ENCODE measurements at places on chromosomes 7 and 10.
A peak's percentile ranks its signal among the peaks of the same experiment; 100 is the strongest.

GRCh38 chr7:99615989-99616358, 772 bp upstream of the ZSCAN25 start:
- DNase-seq = no peak

GRCh38 chr10:34773636-34774630, 41.2 kb downstream of the PARD3 start:
- DNase-seq = no peak

DNA sequence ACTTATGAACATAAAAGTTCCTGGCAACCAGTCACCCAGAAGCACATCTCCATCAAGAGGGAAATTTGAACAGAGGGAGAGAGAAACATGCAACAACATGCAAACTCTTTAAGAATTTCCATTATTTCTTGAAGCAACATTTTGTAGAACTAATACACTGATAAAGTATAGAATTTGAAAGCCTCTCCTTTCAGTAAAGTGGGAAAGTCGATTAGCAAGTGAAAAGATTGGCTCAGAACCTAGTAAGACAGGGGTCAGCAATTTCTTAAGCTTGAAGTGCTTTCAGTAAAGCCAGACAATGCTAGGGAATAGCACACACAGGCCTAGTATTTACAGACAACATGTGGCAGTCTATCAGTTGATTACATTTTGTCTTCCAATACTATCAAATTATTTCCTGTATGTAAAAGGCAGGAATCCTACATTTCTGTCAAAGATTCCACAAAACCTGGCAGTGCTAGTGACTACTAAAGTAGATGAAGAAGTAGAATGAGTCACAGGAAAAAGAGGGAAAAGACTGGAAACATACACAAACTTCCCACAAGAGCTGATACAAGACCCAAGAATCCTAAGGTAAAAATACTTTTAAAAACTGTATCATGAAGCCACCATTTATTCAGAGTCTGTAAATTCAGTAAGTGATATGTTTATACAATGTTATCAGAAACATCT, 25.2 kb downstream of the DNAJC1 start:
- DNase-seq = no peak

DNA sequence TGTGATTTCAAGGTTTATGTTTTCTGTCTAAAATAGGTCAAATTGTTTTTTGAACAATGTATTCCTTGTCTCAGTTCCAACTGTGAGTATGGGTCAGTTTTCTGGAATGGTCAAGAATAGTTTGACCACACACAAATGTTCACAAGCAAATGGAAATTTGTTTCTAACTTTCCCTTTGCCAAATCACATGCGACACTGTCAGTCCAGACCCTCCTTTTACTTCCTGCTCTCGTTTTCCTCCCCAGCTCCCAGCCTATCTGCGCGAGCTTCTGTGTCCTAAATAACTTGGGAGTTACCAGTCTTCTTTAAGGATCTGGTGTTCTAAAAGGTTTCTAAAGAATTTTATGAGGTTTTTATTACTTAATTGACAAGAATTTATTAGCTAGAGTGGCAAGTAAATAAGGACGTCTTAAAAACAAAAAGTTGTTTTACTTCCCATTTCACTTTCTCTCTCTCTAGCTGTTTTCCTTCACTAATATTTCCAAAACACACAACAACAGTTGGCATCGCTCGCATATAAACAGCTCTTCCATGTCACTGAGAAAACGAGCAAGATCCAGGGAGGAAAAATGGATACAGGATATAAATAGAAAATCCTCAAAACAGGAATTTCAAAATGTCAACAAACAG, 266.1 kb upstream of the KLF6 start:
- no peak for DNase-seq

DNA sequence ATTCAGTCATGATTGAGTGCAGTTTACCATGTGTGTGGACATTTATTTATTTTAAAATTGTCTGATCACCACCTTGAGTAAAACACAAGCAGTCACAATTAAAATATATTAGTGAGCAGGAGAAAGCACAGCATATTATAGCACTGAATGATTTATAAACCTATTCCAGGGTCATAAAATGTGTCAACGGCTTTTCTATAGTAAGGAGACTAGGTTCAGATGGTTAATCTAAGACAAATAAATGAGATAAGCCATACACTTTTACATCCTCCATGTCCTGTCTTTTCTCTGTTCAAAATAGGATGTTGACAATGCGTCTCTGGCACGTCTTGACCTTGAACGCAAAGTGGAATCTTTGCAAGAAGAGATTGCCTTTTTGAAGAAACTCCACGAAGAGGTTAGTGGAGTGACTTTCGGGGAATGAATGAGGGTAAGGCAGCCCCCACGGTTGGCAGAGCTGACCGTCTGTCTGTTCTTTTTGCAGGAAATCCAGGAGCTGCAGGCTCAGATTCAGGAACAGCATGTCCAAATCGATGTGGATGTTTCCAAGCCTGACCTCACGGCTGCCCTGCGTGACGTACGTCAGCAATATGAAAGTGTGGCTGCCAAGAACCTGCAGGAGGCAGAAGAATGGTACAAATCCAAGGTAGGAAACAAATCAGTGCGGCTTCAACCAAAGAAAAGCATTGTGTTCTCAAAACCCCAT, 5.4 kb downstream of the VIM start:
- no peak for DNase-seq

DNA sequence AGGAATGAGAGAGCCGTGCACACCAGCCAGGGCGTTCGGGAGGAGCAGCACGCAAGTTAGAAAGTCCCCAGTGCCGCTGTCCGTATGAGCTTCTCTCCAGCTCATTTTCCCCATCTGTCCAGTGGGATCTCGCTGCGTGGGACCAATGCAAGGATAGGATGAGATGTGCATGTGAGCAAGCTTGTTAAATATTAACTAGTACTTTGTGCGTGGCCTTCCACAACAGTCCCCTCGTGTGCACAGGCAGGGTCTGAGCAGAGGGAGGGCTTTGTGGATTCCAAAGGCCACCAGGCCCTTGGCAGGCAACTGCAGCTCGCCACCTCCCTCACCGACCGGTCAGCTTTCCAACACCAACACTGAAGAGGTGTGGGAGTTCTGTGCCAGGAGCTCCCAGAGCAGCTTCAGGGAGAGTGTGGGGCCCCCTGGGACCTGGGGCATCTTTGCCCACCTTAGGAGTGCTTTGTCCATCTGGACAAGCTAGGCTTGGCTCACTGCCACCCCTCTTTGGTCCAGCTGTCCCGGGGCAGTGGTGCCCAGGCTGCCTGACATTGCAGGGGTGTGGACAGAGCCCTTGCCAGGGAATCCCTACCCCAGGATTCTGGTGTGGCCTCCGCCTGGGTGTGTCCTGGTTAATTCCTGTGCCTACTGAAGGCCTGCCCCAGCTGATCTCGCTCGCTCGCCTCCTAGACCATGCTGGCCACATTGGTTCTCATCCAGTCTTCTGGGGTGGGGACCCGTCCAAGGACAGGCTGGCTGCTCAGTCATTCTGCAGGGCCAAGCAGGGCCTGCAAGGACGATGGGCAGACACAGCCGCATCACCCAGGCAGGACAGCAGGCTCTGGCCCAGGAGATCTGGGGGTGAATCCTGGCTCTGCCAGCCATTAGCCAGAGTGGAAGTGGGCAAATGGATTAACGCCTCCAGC, 5.3 kb downstream of the FAM20C start:
- no peak for DNase-seq

GRCh38 chr10:131363416-131363815, 51.9 kb upstream of the TCERG1L start:
- no peak for DNase-seq

DNA sequence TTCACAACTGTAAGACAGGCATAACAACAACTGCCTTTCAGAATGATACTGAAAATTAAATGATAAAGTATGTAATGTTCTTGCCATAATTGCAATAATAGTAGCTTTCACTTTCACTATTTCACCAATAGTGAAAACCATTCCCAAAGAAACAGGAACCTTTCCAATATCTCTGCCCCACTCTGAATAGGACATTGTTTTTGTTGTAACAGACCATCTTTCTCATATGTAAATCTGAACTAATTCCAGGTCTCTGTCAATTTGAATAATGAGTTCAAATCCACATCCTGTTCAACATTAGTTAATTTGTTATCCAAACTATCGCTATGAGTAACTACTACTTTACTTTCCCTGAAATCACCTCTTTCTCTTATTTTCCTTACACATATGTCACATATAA, 148.0 kb downstream of the LRRN3 start:
- DNase-seq = no peak

GRCh38 chr7:139743967-139744767, 33.6 kb downstream of the HIPK2 start:
- no peak for DNase-seq

DNA sequence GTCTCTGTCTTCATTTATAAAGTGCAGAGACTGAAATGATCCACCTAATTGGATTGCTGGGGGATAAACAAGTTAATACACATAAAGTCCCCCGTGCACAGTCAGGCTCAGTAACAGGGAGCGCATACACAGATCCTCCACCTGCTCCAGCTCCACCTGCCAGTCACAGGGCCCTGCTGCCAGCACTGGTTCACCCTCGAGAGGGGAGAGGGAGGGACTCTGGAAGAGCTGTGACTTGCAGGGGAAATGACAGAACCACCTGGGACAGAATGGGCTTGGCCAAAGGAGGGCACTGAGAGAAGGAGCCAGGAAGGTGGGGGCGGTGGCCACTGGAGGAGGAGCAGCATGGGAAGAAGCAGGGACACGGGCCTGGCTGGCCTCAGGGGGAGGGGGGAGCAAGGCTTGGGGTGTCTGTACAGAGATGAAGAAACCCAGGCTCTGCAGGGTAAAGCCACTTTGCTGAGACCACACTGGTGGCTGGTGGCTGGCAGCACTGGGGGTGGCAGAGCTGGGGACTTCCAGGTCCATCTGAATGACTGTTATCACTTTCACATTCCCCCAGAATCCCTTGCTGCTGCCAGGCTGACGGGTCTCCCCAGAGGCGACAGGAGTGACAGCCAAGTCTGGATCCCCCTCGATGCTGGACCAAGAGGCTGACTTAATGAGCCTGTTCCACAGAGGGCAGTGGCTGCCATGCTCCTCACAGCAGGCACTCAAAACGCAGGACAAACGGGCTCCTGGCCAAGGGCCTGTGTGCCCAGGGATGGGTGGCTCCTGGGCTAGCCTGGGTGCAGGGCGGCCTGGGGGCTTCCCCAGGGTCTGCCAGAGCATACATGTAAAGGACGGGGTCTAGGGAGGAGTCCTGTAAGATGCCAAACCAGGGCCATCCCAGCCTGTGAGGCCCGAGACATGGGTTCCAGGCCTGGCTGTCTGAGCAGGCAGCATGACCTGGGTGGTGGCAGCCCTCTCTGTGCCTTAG, 151.1 kb downstream of the SH3PXD2A start:
- DNase-seq = peak; percentile 28

GRCh38 chr10:50542871-50543270, 80.9 kb downstream of the SGMS1 start:
- DNase-seq = no peak
